ENCODE measurements at places on chromosomes 11 and 22. TPM values are rescaled to one million over a fixed set of nuclear protein-coding genes. Genes with fewer than 3 reads are reported as not detected.

CRELD2 gene
- total RNA-seq, result 65.1 TPM

OR51F2 gene
- not detected for total RNA-seq

SYTL2 gene
- 4.8 TPM for total RNA-seq

APOL5 gene
- total RNA-seq, result not detected

C11orf52 gene
- 11.8 TPM for total RNA-seq

GNG3 gene
- 0.20 TPM for total RNA-seq

DGCR6 gene
- total RNA-seq, result 4.2 TPM

CLDN5 gene
- total RNA-seq, result 10.4 TPM

CRKL gene
- 41.4 TPM for total RNA-seq

BTG4 gene
- total RNA-seq, result not detected

SUSD2 gene
- 1.4 TPM for total RNA-seq

TRIM49 gene
- total RNA-seq, result not detected

MEI1 gene
- total RNA-seq, result 0.53 TPM

RFPL2 gene
- total RNA-seq, result not detected

LINC01488 gene
- total RNA-seq, result 27.5 TPM

GPR83 gene
- 0.28 TPM for total RNA-seq

PATE4 gene
- not detected for total RNA-seq

C1QTNF4 gene
- 0.45 TPM for total RNA-seq

SCN4B gene
- 0.20 TPM for total RNA-seq

CD248 gene
- 0.91 TPM for total RNA-seq

CCDC15 gene
- 0.48 TPM for total RNA-seq

SLC5A1 gene
- total RNA-seq, result 1.9 TPM

HOATZ gene
- not detected for total RNA-seq

UBE4A gene
- total RNA-seq, result 22.8 TPM

DDI1 gene
- not detected for total RNA-seq

HEPN1 gene
- not detected for total RNA-seq

OR52A1 gene
- not detected for total RNA-seq

RBMXL2 gene
- not detected for total RNA-seq

FOLR1 gene
- total RNA-seq, result not detected

TRIM34 gene
- total RNA-seq, result 1.3 TPM

PGGHG gene
- total RNA-seq, result 37.0 TPM

PPFIA1 gene
- 21.9 TPM for total RNA-seq

PRG3 gene
- not detected for total RNA-seq

EIF4G2 gene
- total RNA-seq, result 318 TPM

ANAPC15 gene
- 17.8 TPM for total RNA-seq

LRRC74B gene
- total RNA-seq, result not detected

ARHGAP20 gene
- 1.0 TPM for total RNA-seq

ZBTB16 gene
- total RNA-seq, result 160 TPM

CRYBB3 gene
- 0.91 TPM for total RNA-seq

SLN gene
- not detected for total RNA-seq

VPS11 gene
- total RNA-seq, result 8.7 TPM

OR2AG2 gene
- total RNA-seq, result not detected

MTA2 gene
- 24.4 TPM for total RNA-seq

GLB1L2 gene
- 0.48 TPM for total RNA-seq

TMPRSS13 gene
- 0.15 TPM for total RNA-seq

MMP12 gene
- total RNA-seq, result not detected

CCDC73 gene
- 0.40 TPM for total RNA-seq

BDNF gene
- 0.05 TPM for total RNA-seq

TEX12 gene
- total RNA-seq, result not detected

ADORA2A gene
- 4.1 TPM for total RNA-seq

OR52I2 gene
- total RNA-seq, result not detected

TTC36 gene
- 116 TPM for total RNA-seq

KREMEN1 gene
- 4.9 TPM for total RNA-seq

DSCAML1 gene
- total RNA-seq, result 1.4 TPM

CALCB gene
- 0.18 TPM for total RNA-seq

NXPE1 gene
- not detected for total RNA-seq
